ENCODE measurements at places on chromosomes 12 and 14. TPM values are rescaled to one million over a fixed set of nuclear protein-coding genes. Genes with fewer than 3 reads are reported as not detected.

DNA sequence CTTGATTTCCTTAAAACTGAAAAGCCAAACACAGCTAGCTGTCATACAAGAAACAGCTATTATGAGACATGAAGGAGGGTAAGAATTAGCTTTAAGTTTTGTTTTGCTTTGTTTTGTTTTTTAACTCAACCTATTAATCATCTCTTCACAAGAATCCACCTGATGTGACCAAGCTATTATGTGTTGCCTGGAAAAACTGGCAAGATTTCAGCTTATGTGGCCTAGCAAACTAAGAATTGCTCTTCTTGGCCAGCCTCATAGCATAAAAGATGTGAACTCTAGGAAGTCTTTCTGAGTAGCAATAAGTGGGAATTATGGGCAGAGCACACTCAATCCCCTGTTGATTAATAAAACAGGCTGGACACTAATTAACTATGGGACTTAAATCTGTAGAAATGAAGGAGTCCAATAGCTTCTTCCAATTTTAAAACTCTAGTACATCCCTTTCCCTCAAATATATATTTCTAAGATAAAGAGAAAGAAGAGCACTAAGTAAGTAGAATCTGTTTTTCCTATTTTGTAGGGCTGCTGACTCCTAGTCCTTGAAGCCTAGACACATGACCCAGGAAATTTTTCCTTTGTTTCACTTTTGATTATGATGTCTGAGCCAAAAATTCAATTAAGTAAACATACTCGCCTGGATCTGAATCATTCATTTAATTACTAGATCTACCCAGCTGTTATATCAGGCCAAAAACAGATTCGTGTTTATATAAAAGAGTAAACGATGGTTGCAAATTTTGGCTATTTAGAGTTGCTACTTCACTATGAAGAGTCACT lies 75.7 kb downstream of the GTF2A1 start:
- H3K27me3 ChIP-seq: no peaks in the 10 kb centered on the region
- no peak overlapping the region for H3K4me3 ChIP-seq
- no peaks in the 10 kb centered on the region for H3K4me1 ChIP-seq
- H3K36me3 ChIP-seq: no peaks in the 10 kb centered on the region
- H3K27ac ChIP-seq: no peak overlapping the region
- DNase-seq: no peak

DNA sequence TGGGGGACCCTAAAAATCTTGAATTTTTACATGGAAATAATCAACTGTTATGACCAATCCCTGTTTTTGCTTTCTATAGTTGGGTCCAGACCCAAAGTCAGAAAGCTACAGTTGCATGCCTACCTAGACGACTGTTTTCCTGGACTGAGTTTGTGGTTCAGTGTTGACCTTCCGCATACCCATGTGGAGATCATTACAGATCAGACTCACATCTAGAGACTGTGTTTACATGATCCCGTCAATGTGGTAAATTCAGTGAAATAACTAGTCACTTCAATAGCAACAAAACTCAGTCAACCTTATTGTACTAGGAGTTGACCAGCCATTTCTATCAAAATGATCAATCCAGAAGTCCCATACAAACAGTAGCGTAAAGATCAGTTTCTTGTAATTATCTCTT lies 257.6 kb downstream of the EGLN3 start:
- no peak for DNase-seq
- no peaks in the 10 kb centered on the region for H3K27me3 ChIP-seq
- H3K4me3 ChIP-seq: no peak overlapping the region
- no peak overlapping the region for H3K27ac ChIP-seq
- no peaks in the 10 kb centered on the region for H3K4me1 ChIP-seq
- no peaks in the 10 kb centered on the region for H3K36me3 ChIP-seq

DNA sequence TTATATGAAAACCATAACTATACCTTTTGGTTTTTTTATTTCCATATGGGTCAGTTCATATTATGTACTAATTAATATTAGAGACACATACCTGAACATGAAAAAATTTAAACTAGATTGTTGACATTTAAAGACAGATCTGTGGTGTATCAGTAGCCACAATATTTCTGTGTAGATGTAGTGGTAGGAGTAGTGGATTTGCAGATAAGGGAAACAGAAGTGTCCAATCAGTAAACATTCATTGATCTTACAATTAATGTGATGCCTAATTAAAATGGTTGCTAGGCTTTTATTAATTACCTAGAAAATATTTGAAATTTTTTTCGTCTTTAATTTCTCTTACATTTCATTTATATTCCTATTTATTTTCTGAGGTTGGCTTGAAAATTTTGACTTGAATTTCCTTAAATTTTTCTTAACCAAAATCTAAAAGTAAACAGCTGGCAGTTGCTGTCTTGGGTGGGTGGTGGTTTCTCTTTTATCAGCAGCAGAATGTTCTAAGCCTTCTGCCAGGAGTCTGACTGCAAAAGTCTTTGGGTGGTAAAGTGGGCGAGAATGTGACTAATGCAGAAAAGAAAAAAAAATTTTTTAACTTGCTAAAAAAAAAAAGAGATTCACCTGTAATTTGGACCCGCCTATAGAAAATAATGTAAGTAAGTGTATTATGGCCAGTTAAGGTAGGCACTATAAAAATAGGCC lies 2.4 kb downstream of the FGFR1OP2 start:
- DNase-seq: no peak
- no peak overlapping the region for H3K27ac ChIP-seq
- H3K27me3 ChIP-seq: no peaks in the 10 kb centered on the region
- no peaks in the 10 kb centered on the region for H3K36me3 ChIP-seq
- H3K4me1 ChIP-seq: peaks cover 14% of the 10 kb centered on the region
- no peak overlapping the region for H3K4me3 ChIP-seq

DNA sequence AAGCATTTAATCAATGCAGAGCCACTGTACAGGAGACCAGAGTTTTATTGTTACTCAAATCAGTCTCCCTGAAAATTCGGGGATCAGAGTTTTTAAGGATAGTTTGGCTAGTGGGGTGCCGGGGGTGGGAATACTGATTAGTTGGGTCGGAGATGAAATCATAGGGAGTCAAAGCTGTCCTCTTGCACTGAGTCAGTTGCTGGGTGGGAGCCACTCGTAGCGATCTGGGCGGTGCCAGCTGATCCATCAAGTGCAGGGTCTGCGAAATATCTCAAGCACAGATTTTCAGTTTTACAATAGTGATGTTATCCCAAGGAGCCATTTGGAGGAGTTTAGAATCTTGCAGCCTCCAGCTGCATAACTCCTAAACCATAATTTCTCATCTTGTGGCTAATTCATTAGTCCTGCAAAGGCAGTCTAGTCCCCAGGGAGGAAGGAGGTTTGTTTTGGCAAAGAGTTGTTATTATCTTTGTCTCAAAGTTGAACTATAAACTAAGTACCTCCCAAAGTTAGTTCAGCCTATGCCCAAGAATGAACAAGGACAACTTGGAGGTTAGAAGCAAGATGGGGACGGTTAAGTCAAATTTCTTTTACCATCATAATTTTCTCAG lies 169.4 kb upstream of the PLEKHG7 start:
- no peaks in the 10 kb centered on the region for H3K36me3 ChIP-seq
- no peaks in the 10 kb centered on the region for H3K27me3 ChIP-seq
- H3K4me3 ChIP-seq: no peak overlapping the region
- H3K4me1 ChIP-seq: peaks cover 5% of the 10 kb centered on the region
- no peak overlapping the region for H3K27ac ChIP-seq

- no peak overlapping the region for H3K4me3 ChIP-seq
- no peak overlapping the region for H3K27ac ChIP-seq
- no peaks in the 10 kb centered on the region for H3K36me3 ChIP-seq
- no peak for DNase-seq
These were observed 34.3 kb upstream of the TXNRD1 start for GRCh38 chr12:104181313-104181712.

DNA sequence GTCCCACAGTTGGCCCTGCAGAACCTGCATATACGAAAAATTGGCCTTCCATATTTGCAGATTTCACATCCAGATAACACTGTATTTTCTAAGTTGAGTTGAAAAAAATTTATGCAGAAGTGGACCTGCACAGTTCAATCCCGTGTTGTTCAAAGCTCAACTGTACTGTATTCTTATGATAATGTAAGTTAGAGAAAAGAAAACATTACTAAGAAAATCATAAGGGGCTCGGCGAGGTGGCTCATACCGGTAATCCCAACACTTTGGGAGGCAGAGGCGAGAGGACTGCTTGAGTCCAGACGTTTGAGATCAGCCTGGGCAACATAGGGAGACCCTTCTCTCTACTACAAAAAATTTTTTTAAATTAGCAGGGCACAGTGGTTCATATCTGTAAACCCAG lies 18.2 kb upstream of the SLC35E3 start:
- H3K27ac ChIP-seq: no peak overlapping the region
- H3K27me3 ChIP-seq: no peaks in the 10 kb centered on the region
- peaks cover 74% of the 10 kb centered on the region for H3K36me3 ChIP-seq
- no peak overlapping the region for H3K4me3 ChIP-seq
- no peak for DNase-seq

DNA sequence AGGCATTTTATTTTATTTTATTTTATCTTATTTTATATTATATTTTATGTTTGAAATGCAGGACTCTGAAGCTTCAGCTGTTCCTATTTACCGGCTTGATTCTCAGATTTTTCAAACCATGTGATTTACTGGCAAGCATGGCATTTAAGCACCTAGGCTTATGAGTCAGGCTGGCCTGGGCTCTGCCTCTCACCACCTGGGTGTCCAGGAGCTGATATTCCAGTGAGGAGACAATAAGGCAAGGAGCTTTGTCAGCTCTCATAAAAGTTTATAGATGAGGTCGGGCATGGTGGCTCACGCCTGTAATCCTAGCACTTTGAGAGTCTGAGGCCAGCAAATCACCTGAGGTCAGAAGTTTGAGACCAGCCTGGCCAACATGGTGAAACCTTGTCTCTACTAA lies 2.1 kb downstream of the DAO start:
- H3K36me3 ChIP-seq: no peaks in the 10 kb centered on the region
- peaks cover 5% of the 10 kb centered on the region for H3K27me3 ChIP-seq
- no peak overlapping the region for H3K27ac ChIP-seq
- DNase-seq: no peak

GRCh38 chr12:113620437-113620976 lies 148.8 kb upstream of the LHX5 start:
- H3K36me3 ChIP-seq: no peaks in the 10 kb centered on the region
- H3K4me1 ChIP-seq: no peaks in the 10 kb centered on the region
- H3K27ac ChIP-seq: no peak overlapping the region
- no peaks in the 10 kb centered on the region for H3K27me3 ChIP-seq

DNA sequence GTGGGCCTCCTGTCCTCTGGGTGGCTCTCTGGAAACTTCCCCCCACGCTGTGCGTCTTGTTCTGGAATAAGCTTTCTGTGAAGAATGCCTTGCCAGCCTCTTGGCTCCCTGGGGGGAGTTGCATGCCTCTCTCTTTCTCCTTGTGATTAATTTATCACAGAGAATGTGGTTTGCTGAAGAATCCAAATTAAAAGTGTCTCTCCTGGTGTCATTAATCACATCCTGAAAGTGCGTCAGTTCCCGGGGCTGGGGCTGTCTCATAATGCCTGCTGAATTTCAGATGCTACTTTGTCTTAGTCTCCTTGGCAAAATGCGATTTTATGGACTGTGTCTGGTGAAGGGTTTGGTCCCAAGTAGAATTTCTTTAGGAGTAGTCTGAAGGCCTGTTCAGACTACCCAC lies 787.7 kb upstream of the TMEM132C start:
- no peak overlapping the region for H3K4me3 ChIP-seq
- DNase-seq: no peak
- no peak overlapping the region for H3K27ac ChIP-seq
- no peaks in the 10 kb centered on the region for H3K4me1 ChIP-seq
- no peaks in the 10 kb centered on the region for H3K27me3 ChIP-seq

EMP1 gene
- total RNA-seq: 7.5 TPM

E2F7 gene
- 32.7 TPM for total RNA-seq

PRB2 gene
- not detected for total RNA-seq

RIPK3 gene
- not detected for total RNA-seq

HOXC10 gene
- total RNA-seq: 0.51 TPM

Measured in SJCRH30 (cell line).